ENCODE measurements at places on chromosomes 6 and 20. TPM values are rescaled to one million over a fixed set of nuclear protein-coding genes. Genes with fewer than 3 reads are reported as not detected.

- peak overlapping the region; percentile 63 for H3K4me3 ChIP-seq
- H3K27ac ChIP-seq: peak overlapping the region; percentile 83
- DNase-seq: no peak
- peaks cover 12% of the 10 kb centered on the region for H3K4me1 ChIP-seq
Measured at GRCh38 chr6:31736768-31737314, 511 bp upstream of the CLIC1 start.

PHACTR3 gene
- 5.7 TPM for total RNA-seq

DNA sequence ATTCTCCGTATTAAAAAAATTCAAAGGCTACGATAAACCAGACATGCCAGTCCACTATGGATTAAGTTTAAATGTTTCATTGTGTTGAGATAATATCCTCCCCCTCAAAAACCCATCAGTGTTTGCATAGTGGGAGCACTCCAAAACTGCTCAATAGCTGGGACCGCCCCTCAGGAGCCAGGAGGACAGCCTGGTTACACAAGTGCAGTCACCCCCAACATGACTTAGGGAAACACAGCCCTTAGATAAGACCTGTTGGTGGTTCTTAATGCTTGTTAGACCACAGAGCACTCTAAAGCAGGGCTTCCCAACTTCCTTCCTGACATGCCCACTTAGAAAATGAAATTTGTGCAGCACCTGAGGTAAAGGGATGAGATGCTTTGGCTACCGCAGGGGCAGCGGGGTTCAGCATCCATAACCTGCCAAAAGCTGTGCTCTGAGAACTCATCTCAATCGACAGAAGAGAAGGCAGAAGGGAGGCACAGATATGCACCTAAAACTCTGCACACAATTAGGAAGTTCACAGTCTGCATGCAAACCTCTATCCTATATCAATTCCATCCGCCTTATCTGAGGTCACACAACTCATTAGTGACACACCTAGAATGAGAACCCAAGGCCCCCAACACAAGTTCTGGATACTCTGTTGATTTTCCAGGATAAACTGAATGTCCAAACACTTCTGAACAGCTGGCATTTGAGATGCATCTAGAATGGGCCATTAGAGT is 74.3 kb downstream of the RALGAPA2 start:
- H3K4me3 ChIP-seq: no peak overlapping the region
- no peak overlapping the region for H3K27ac ChIP-seq
- no peaks in the 10 kb centered on the region for H3K27me3 ChIP-seq
- DNase-seq: no peak
- no peaks in the 10 kb centered on the region for H3K36me3 ChIP-seq

- no peaks in the 10 kb centered on the region for H3K36me3 ChIP-seq
- H3K4me3 ChIP-seq: no peak overlapping the region
- H3K27ac ChIP-seq: no peak overlapping the region
Measured at GRCh38 chr6:154868143-154868594, 126.9 kb upstream of the TIAM2 start.

- H3K36me3 ChIP-seq: no peaks in the 10 kb centered on the region
- no peaks in the 10 kb centered on the region for H3K4me1 ChIP-seq
- no peak overlapping the region for H3K27ac ChIP-seq
- DNase-seq: no peak
- no peak overlapping the region for H3K4me3 ChIP-seq
Measured at GRCh38 chr6:2658788-2659187, 91.9 kb downstream of the MYLK4 start.

GATA5 gene
- 0.92 TPM for total RNA-seq

DNA sequence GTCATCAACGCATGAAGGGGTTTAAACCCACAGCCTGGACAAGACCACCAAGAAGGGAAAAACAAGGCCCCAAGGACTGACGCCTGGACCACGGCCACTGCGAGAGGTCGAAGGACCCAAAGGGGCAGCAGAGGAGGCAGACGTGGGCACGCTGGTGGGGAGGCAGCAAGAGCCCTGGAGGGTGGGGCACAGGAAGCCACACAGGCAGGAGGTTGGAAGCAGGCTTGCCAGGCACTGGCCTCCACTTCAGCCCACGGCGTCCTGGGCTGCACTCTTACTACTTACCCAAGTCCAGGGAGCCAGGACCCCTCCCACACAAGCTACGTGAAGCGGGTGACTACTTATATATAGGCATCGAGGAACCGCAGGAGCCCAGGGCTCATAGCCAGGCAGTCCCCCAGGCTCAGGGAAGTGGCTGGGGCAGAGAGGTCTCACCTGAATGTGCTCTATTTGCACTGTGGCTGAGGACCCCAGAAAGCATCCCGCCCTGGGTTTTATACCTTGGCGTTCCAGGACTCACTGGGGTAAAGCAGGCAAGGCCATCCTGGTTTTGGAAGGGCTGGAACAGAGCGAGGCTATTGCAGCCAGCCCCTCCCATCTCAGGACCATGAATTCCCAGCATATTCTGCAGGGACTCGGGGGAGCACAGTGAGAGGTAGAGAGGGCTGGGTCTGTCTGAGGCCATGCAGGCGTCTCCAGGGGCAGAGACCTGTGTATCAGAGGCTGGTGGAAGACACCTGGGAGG is 113.8 kb upstream of the AFDN start:
- no peaks in the 10 kb centered on the region for H3K27me3 ChIP-seq
- no peak overlapping the region for H3K27ac ChIP-seq
- no peaks in the 10 kb centered on the region for H3K36me3 ChIP-seq
- DNase-seq: no peak
- no peaks in the 10 kb centered on the region for H3K4me1 ChIP-seq

Data from ovary (tissue), 10 donors.